ENCODE measurements at places on chromosomes 6 and 20. TPM values are rescaled to one million over a fixed set of nuclear protein-coding genes. Genes with fewer than 3 reads are reported as not detected.

Gene CDH4
- total RNA-seq: not detected

Gene TCP11
- total RNA-seq: not detected

Gene CD40
- total RNA-seq: 3.3 TPM

Gene GRIK2
- not detected for total RNA-seq

Gene FAM8A1
- total RNA-seq: 3.8 TPM

Gene NECAB3
- total RNA-seq: 17.5 TPM

Data from activated CD8-positive, alpha-beta memory T cell treated with anti-CD3 and anti-CD28 coated beads for 36 hours (primary cell).